Calu3 (cell line): ENCODE measurements at places on chromosomes 7 and 10. TPM values are rescaled to one million over a fixed set of nuclear protein-coding genes. Genes with fewer than 3 reads are reported as not detected.

Gene YKT6
- total RNA-seq, result 139 and 146 TPM in 2 replicates

Gene JAKMIP3
- 0.05 TPM in 2 replicates for total RNA-seq

Gene BTBD16
- total RNA-seq, result 0.35 TPM in 1 of 2 replicates, not detected in the other

Gene CADPS2
- 14.1 and 16.4 TPM in 2 replicates for total RNA-seq

GRCh38 chr7:105021352-105021751 is 7.3 kb downstream of the KMT2E start:
- no peaks in the 10 kb centered on the region for H3K27me3 ChIP-seq
- no peak for DNase-seq
- no peak overlapping the region for H3K27ac ChIP-seq
- H3K36me3 ChIP-seq, result peaks cover 12% of the 10 kb centered on the region
- no peak overlapping the region for H3K4me3 ChIP-seq

DNA sequence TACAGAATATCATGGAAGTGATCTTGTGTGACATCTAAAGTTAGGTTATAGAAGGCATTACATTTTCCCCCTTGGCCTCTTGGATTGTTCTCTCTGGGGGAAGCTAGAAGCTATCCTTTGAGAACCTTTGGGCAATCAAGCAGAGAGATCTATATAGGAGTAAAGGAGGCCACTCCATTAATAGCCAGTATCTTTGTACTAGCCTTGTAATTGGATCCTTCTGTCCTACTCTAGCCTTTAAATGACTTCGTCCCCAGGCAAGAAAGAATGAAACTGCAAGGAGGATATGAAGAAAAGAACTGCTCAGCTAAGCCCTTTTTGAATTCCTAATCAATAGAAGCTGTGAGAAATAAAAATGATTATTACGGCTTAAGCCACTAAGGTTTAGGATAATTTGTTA is 230.9 kb downstream of the AGMO start:
- DNase-seq, result no peak
- H3K27me3 ChIP-seq, result no peaks in the 10 kb centered on the region
- no peaks in the 10 kb centered on the region for H3K36me3 ChIP-seq
- no peaks in the 10 kb centered on the region for H3K4me1 ChIP-seq
- no peak overlapping the region for H3K27ac ChIP-seq
